Natural killer cell (primary cell): ENCODE measurements at places on chromosomes 1 and 21. TPM values are rescaled to one million over a fixed set of nuclear protein-coding genes. Genes with fewer than 3 reads are reported as not detected.

Gene TRIM67
- total RNA-seq, result not detected

DNA sequence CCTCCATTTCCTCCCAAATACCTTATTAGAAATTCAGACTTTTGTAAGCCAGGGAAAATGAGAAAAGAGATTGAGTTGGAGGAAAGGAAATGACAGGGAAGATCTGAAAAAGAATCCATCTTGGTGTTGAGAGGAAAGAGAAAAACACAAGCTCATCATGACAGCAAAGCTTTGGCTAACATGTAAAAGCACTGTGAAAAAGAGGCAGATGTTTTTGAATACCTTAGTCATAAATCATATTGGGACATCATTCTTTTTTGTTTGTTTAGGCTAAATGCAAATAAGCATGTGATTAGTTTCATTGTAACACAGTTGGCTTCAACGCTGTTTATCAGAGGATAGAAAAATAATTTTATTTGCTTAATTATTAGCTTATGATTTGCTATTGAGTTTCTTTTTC is 64.6 kb downstream of the LHX8 start:
- no peak overlapping the region for H3K4me3 ChIP-seq
- no peaks in the 10 kb centered on the region for H3K36me3 ChIP-seq
- H3K4me1 ChIP-seq, result no peaks in the 10 kb centered on the region
- no peak for DNase-seq
- H3K27me3 ChIP-seq, result no peaks in the 10 kb centered on the region

Gene GPR52
- 17.6 TPM for total RNA-seq

DNA sequence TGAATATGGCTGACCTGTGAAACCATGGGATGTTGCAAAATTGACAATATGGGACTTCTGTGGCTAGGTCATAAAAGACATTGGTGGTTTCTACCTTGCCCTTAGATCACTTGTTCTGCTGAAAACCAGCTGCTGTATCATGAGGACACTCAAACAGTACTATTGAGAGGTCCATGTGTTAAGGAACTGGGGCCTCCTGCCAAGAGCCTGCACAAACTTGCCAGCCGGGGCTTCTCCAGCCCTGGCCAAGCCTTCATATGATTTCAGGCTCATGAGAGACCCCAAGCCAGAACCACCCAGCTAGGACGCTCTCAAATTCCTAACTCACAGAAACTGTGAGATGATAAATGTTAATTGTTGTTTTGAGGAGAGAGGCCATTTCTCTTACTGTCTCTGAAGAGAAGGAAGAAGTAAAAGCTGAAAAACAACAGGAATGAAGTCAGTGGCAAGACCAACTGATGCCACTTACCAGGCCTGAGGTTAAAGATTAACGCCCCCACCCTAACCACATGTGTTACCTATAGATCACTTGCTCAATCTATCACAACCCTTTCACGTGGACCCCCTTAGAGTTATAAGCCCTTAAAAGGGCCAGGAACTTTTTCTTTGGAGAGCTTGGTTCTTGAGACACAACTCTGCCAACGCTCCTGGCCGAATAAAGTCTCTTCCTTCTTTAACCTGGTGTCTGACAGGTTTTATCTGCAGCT is 3.9 kb upstream of the PITHD1 start:
- H3K36me3 ChIP-seq, result no peaks in the 10 kb centered on the region
- no peak overlapping the region for H3K27ac ChIP-seq
- H3K4me1 ChIP-seq, result peaks cover 21% of the 10 kb centered on the region

DNA sequence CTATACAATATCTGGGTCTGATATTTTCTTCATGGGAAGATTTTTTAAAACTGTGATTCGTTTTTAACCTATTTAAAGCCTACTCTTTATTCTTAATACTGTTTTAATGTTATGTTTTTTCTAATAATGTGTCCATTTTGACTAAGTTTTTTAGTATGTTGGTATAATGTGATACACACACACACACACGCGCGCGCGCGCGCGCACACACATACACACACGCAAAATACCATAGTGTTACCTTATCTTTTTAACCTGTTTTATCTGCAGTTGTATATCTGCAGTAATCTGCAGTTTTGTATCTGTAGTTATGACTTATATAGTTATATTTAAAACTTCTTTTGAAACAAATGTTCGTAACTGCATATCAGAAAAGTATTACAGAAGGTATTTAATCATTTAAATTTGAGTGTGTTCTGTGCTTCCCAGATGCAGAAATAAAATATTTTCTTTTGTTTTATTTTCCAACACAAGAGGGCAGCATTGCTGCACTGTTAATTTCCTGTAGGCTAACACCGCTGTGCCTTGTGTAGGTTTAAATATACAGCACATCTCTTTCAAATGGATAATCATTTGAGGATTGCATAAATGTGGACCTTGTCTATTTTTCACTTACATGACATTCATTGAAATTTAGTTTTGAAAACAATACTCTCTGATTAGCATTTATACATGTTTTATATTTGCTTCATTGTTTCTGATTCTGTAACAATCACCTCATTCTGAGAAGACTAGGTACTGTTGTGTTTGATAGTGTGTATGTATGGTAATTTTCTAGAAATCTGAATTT is 166.1 kb downstream of the PDE4B start:
- no peaks in the 10 kb centered on the region for H3K36me3 ChIP-seq
- H3K27me3 ChIP-seq, result no peaks in the 10 kb centered on the region
- no peaks in the 10 kb centered on the region for H3K4me1 ChIP-seq
- no peak for DNase-seq

Gene CYP4Z1
- not detected for total RNA-seq

DNA sequence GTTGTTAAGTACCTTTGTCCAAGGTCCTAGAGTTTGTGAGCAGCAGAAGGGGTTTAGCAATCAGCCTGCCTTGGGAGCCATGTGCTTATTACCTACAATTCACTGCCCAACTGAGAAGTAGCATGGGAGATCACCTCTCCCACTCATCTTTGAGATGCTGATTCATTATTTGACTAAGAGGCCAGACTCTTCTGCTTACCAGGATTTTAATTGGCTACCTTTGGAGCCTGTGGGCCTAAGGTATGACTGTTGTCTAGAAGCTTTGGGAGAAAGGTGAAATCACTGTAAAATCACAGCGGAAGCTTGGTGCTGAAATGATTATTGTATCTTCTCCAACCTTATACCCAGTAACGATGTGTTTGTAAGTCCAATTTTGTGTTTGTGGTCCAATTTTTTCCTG is 213.4 kb downstream of the ST6GALNAC3 start:
- H3K4me1 ChIP-seq, result no peaks in the 10 kb centered on the region
- no peak for DNase-seq
- no peaks in the 10 kb centered on the region for H3K36me3 ChIP-seq
- no peak overlapping the region for H3K4me3 ChIP-seq

DNA sequence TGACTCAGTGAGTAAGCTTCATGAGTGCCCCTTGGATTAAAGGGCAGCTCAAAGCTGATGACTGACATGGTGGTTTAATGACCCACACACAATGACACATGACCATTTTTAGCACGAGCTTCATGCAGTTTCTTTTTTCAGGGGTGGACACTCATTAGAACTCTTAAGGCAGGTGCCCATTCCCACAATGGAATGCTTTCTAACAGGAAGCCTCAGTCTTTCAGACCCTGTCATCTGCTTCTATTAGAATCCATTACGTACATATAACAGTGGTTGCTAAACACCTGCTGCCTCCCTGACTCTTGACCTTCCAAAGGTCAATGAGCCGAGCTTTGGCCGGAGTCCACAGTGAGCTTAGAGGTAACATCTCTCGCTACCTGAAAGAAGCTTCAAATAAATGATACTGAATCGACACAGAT is 27.4 kb downstream of the AKNAD1 start:
- DNase-seq, result no peak
- no peaks in the 10 kb centered on the region for H3K36me3 ChIP-seq
- H3K4me1 ChIP-seq, result peaks cover 9% of the 10 kb centered on the region

Gene AHCTF1
- total RNA-seq, result 50.2 TPM

DNA sequence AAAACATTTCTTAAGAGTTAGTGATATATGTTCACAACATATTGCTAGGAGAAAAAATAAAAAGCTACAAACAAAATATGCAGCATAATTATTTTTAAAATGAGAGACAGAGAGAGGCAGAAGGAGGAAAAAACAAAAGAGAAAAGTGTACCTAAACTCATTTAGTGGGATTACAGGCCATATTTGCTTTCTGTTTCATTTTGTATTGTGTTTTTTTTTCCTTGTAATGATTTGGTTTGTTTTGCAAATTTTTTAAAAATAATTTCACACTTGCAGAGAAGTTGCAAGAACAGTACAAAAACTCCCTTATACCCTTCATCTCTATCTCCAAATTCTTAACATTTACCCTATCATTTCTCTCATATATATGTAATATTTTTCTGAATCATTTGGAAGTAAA is 65.0 kb downstream of the LBR start:
- H3K36me3 ChIP-seq, result no peaks in the 10 kb centered on the region
- DNase-seq, result no peak
- H3K4me3 ChIP-seq, result no peak overlapping the region
- H3K27ac ChIP-seq, result no peak overlapping the region
- no peaks in the 10 kb centered on the region for H3K27me3 ChIP-seq
- H3K4me1 ChIP-seq, result no peaks in the 10 kb centered on the region
